ENCODE measurements at places on chromosomes 1 and 21.

DNA sequence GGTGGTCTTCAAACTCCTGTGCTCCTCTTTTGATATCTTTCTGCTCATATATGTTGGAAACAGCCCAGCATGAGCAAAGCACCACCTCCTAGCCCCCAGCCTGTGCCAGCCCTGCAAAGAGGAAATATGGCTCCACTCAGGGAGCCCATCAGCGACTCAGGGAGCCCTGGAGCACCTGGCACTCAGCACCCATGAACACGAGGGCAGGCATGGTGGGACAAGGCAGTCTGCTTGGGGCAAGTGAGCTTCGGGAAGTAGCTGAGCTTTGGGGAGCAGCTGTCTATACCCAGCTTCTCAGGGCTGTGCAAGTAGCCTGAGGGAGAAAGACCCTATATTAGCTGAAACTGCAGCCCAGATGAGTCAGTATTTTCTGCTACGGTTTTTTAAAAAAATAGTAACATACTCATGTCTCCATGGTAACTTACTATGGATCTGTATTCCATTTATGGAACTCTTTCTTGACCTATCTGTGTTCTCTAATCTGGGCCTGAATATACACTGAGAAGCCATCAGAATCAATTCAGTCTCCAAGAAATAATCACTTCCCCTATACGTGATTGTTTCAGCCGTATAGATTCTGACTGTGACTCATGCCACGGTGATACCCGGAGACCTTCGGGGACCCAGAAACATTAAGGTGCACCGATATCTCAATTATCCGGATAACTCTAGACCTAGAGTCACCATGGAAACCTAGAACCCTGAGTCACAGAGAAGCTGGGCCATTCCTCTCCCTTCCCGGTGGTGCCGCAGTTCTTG lies 1.5 kb upstream of the ETS2 start:
- no peak for DNase-seq

DNA sequence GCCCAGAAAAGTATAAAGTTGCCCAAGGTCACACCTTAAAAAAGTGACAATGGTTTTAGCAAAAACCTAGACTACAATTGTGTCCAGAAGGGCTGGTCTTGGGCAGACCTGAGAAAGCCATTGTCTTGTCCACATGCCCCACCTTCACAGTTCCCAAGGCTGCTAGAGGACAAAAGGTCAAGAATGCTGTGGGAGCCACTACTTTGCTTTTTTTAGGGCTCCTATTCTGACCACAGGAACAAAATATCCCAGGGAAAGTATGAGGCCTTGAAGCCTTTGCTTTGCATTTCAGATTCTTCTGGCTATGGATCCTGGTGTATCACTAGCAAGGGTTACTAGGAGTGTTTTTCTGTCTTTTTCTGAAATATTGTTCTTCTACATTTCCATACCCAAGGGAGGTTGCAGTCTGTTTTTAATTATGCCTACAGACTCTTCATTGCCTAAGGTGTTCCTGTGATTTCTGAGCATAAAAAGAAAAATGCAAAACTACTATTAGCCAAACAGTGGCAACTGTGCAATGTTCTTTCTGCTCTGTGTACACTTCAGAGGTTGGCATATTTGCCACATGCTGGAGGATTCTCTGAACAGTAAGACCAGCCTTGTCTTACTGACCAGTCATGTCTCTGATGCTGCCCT lies 10.7 kb downstream of the C1orf162 start:
- DNase-seq: no peak

- no peak for DNase-seq
These were observed 223.6 kb downstream of the LRRC7 start for GRCh38 chr1:69791311-69791710.

DNA sequence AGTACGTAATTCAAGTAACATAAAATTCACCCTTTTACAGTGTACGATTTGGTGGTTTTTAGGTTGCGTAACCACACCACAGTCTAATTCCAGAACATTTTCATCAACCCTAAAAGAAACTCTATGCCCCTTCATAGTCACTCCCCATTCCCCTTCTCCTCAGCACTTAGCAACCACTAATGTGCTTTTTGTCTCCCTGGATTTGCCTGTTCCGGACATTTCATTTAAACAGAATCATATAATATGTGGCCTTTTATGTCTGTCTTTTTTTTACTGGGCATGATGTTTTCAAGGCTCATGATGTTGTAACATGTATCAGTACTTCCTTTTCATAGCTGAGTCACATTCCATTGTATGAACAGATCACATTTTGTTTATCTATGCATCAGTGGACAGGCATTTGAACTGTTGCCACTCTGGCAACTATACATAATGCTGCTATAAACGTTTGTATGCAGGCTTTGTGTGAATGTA lies 20.8 kb downstream of the OBSCN start:
- no peak for DNase-seq

- DNase-seq: no peak
These were observed 137.1 kb downstream of the AKT3 start for GRCh38 chr1:243712941-243713340.

- DNase-seq: no peak
These were observed 68.7 kb downstream of the AJAP1 start for GRCh38 chr1:4723106-4723505.

Measured in T-helper 1 cell (primary cell).